ENCODE measurements at places on chromosomes 4 and X.

DNA sequence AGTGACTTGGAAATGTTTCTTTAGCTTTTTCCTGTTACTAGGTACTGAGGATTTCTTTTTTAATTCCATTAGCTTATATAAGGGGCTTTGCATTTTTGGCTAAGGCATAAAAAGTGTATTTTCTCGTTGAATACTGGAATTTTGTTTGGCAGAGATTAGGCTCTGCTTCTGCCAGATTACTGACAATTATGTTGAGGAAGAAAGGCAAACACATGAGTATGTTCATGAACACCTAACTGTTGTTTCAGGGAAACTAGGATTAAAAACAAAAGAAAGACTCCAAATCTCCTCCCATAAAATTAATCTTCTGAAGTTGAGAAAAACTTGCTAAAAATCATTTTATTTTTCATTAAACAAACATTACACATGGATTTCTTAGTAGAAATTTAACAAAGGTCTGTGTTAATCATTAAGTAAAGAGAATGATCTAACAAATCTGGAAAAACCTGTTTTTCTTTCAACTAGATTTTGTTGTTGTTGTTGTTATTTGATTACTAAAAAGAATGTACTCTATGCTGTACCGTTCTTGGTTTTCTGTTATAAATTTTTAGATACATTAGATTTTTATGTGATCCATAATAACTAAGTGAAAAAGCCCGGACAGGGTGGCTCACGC lies 43.3 kb upstream of the STAG2 start:
- no peak for DNase-seq

DNA sequence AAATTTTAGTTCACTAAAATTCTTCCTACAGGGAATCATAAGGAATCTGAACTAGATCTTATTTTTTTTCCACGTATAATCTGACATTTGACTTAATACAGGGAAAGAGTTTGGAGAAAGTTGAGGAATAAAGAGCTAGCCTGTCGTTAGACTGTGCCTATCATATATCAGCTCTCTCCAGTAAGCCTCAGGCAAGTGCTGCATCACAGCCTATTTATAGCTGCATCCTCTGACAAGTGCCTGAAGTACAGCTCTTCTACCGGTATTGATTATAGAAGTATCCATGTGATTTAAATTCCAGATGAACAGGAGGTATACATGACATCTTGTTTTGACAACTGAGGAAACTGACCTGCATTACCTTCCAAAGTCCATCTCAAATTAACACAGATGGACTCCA lies 248.9 kb downstream of the TLL1 start:
- DNase-seq, result no peak

DNA sequence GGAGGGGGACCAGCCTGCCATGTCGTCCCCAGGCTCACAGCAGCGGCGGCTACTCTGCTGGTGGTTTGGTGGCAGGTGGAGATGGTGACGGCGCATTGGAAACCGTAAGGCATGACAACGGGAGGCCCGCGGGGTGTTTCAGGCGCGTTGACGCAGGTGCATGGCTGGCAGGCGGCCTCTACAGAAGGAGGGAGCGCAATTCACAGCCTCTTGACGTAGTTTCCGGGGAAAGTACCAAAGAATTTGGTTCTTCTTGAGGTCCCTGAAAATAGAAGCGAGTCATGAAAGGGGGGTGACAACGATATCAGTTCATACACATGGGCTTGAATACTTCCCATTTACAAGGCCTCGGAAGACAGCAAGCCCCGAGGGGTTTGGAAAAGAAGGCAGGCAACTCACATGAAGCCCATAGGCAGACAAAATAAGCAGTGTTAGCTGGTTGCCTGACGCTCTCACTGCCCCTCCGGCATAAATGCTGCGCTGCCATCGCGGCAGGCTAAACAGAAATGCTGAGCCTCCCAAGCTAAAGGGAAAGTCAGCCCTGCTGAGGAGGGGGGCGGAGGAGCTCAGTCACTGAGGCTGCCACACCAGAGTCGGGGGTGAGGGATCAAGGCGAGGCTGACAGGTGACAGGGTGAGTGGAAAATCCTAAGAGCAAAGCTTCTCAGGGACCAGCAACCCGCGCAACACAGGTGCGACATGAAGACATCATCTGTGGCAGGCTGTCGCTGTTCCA lies 52.3 kb upstream of the PDLIM3 start:
- DNase-seq, result no peak

DNA sequence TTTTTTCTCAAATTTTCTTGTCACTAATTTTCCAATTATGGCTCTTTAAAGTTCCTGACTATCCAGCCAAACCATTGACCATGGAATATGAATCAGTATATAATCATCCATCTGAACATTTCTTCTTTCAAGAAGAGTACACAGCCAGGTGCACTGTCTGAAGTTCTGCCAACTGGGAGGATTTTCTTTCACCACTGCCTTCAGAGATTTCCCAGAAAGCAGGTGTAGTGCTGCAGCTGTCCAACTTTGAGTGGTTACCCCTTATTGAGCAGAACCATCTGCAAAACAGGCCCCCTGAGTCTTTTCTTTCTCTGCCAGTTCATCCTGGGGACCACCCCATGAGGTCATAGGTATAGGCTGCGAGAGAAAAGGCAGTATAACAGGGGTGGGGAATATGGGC lies 1213.2 kb downstream of the RAPGEF2 start:
- DNase-seq, result no peak

GRCh38 chr4:159204566-159204965 lies 101.7 kb downstream of the RAPGEF2 start:
- DNase-seq, result no peak

- no peak for DNase-seq
Measured at GRCh38 chr4:100746141-100746739, 228.4 kb upstream of the EMCN start.

DNA sequence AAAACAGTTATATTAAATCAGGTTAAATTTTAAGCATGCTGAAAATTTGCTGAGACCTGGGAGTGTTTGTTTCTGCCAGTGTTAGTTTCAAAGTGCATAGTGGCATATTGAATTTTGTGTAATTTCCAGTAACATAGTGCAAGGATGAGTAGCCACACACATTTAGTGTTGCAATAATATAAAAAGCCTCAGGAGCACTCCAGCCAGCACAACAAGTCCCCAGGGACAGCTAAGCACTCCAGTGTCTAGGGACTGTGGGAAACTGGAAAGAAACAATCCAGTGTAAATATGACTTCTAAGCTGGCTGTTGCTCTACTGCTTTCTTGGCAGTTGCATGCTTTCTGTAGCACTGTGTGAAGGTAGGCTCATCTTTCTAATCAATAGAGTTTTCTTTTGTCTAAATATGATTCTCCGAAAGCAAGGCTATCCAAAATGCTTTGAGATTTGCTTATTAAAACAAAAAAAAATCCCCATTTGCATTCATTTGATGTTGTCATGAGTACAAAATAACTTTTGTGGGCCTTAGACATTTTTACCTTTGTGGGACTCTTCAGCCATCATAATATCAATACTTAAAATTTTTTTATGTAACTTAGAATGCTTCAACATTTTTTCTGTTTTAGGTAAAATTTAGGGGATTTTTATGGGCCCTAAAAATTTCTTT lies 24.2 kb upstream of the CXCL2 start:
- no peak for DNase-seq

- DNase-seq, result no peak
Measured at GRCh38 chrX:68808686-68809357, 20.0 kb upstream of the EFNB1 start.

DNA sequence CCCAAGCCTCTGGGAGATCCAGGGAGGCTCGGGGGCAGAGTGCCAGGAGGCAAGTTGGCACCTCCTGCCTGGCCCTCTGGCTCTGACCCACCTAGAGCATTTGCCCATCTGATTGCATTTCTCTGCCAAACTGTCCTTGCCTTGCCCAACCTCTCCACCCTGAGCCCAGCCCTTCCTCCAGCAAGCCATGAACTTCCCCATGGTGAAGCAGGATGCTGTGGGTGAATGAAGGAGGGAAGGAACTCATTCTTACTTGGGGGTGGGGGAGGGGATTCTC lies 9.3 kb upstream of the CNGA2 start:
- no peak for DNase-seq

- DNase-seq, result no peak
Measured at GRCh38 chrX:125108921-125109320, 210.8 kb upstream of the TEX13C start.

GRCh38 chr4:41587286-41587685 lies 49.3 kb downstream of the LIMCH1 start:
- DNase-seq, result no peak

GRCh38 chr4:42306221-42307109 lies 90.8 kb upstream of the SHISA3 start:
- DNase-seq, result no peak

DNA sequence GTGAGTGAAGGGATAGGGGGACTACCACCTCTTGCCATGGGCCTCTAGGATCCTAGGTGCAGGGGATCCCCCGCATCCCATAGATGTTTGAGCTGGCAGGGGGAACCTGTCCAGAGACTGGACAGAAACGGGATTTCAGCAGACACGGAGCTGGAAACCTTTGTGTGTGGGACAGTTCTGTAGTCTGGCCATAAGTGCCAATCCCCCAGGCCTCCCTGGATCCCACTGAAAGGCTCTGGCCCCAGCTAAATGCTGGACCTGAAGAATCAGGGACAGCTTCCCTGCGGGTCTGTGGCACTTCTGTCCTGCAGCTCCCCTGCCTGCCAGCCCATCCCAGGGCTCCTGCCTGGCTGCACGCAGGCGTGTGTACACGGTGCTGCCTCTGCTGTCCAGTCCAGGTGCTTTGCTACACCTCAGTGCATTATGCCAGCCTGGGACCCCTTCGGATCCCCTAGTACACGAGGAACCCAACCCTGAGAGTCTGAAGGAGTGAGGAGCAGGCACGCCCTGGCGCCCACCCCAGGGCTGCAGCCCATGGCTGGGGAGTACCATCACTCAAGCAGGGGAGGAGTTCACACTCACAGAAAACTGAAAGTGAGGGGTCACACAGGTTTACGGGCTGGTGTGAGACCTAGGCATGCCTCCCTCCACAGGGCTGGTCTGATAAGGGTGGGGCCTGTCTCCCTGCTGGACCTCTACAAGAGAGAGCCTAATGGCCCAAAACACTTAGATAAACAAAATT lies 703.0 kb downstream of the ARAP2 start:
- DNase-seq, result no peak

- DNase-seq, result no peak
Measured at GRCh38 chrX:101676571-101676970, 16.9 kb upstream of the ARMCX2 start.

- no peak for DNase-seq
Measured at GRCh38 chr4:179225594-179225993, 1783.4 kb upstream of the AGA start.

- no peak for DNase-seq
Measured at GRCh38 chrX:40244980-40245379, 147.2 kb upstream of the BCOR start.

GRCh38 chr4:74466242-74466641 lies 21.3 kb downstream of the AREG start:
- DNase-seq, result no peak

DNA sequence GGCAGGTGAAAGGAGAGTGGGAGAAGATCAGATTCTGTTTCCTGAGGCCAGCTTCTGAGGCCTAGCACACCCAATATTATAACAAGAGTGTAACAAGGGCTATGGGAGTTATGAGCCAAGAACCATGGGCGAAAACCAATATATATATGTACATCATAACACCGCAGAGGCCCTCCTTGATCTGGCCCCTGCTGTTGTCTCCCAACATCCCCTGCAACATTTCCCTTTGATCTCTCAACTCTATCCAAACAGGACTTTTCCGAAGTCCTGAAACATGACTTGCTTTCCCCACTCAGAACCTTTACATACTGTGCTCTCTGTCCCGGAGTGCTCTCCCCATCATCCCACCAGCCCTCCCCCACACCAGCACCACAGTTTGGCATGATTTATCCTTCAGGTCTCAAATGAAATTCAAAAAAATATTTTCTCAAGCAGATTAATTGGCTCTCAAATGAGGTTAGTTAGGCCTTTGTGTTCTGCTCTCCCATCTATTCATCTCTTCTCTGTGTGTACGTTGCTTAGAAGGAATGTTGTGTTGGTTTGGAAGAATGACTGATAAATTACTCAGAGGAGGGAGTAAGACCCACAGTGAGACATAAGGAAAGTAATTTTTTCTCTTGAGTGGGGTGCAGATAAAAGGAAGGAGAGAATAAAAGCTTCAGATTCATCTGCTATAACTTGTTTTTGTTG lies 58.1 kb upstream of the SMIM10 start:
- no peak for DNase-seq

- DNase-seq, result no peak
Measured at GRCh38 chrX:130987241-130987640, 70.9 kb upstream of the ARHGAP36 start.

DNA sequence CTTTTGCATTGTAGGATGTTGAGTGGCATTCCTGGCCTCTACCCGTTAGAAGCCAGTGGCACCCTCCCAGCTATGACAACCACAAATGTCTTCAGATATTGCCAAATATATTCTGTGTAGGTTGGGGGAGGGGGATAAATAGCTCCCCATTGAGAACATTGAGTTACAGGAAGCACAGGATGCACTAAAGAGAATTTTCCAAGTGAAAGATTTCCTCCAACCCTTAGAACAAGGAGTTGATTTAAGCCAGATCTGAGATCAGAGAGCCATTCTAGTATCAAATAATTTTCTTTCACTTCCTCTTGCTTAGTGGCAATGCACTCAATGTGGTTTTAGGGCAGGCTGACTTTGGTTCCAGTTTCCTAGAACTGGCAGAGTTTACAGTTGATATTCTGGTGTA lies 436.6 kb downstream of the C4orf33 start:
- DNase-seq, result no peak

DNA sequence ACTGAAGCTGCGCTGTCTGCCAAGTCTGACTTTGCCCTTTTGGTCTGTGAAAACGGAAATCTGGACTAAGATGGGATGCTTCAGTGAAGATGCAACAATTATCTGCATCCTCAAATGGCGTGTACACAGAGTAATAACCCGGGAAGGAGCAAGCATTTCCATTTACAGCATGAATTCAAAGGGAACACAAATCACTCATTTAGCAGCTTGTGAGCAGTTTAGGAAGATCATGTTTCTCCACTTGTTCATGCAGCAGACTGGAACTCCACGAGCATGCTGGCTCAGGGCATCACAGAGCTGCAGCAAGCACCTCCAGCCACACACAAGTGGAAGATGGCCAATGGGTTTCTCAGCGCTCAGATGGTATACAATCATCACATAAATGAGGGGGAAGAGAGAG lies 175.5 kb downstream of the NLGN4X start:
- DNase-seq, result peak; percentile 4

DNA sequence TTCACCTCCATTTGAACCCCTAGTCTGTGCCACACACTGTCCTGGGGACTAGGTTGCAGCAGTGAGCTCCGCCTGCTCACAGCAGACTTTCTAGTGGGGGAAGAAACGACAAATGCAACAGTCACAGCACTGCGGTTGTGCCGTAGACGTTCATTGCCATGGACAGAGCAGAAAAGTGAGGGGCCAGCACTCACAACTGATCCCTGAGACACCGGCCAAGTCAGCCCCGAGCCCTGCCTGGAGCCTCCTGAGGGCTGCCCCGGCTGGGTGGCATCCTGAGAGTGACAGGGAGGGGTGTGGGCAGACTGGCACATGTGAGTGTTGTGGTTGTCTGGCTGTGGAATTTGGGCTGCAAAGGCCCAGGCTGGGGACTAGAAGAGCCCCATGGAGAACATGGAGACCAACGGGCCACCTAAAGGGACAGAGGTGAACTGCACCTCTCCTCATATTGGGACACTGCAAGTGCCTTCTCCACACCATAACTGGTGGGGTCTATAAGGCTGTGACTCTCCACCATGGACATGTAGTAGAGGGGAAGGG lies 4.6 kb downstream of the DUSP9 start:
- no peak for DNase-seq

- no peak for DNase-seq
Measured at GRCh38 chr4:13893211-13893610, 265.7 kb upstream of the BOD1L1 start.

- no peak for DNase-seq
Measured at GRCh38 chr4:182255441-182256190, 12.4 kb downstream of the TENM3 start.

- DNase-seq, result no peak
Measured at GRCh38 chrX:119762718-119763117, 4.3 kb downstream of the SOWAHD start.

Data from NCI-H1694 (cell line).